Right ventricle myocardium inferior (tissue), 1 donor: ENCODE measurements at places on chromosomes 2 and 18.

GRCh38 chr2:32284321-32284720, 6.6 kb downstream of the YIPF4 start:
- no peak for DNase-seq

DNA sequence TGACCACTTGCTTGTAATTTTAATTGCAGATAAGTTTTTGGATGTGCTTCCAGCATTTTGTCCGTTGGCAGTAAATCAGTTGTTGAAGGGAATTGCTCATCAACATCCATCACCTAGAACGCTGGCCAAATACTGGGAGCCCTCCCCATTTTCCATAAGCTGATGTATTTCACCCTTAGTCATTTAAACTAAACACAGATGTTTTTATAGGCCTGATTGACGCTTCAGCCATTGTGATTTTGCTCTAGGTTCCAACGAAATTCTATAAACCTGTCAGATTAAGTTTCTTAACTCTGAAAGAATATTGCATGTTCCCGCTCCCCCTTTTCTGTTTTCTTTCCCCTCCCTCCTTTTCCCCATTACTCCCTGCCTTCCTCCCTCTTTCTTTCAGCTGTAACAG, 1.0 kb upstream of the RPRM start:
- no peak for DNase-seq

GRCh38 chr2:168663993-168664392, 138.4 kb upstream of the NOSTRIN start:
- no peak for DNase-seq

DNA sequence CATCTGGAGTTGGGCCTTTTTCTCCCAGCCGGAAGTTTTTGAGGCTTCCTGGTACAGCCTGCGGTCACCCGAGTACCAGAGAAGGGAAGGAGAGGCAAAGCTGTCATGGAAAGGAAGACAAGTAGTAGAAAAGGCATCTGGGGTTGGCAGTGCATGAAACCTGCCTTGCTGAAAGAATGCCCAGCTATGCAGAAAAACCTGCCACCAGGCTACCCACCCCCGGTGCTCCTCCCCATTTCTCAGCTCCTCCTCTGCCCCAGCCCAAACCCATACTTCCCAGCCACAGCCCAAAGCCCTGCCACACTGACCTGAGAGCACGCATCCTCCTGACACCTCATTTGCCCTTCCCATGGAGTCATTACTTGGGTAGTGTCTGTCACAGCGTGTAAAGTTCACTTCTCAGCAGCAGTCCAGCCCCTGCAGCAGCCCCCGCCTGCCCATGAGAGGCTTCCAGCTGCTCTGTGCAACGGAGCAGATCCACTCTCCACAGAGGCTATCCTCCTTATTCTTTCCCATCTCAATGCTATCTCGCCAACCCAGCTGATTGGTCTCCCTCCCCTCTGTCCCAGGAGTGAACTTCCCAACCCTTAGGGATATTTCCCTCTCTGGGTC, 40.4 kb upstream of the MAL start:
- no peak for DNase-seq

GRCh38 chr2:38298539-38298938, 78.5 kb downstream of the ATL2 start:
- no peak for DNase-seq

- no peak for DNase-seq
Measured at GRCh38 chr18:80159713-80160636, 50.9 kb downstream of the ADNP2 start.
